Femur (tissue), 1 donor: ENCODE measurements at places on chromosomes 2 and 18.
A peak's percentile ranks its signal among the peaks of the same experiment; 100 is the strongest.

GRCh38 chr18:79599441-79599931 is 80.1 kb upstream of the CTDP1 start:
- peak; percentile 21 for DNase-seq

GRCh38 chr2:70703900-70704549 is 64.0 kb downstream of the ADD2 start:
- peak; percentile 43 for DNase-seq

DNA sequence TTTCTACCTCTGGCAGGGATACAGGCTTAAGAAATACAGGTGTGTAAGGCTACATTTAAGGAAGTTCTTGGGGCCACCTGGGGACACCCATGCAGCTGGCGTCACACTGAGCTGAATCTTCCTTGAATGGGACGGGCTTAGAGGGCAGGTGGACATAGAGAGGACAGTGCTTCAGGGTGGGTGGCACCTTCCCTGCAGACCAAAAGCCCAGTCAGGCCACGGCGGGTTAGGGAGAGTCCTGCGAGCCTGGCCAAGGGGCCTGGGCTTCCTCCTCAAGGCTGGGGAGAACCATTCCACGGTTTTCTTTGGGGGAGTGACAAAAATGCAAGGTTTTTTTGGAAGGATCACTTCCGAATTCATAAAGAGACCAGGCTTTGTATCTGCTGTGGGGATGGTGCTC is 73.4 kb downstream of the GNAL start:
- no peak for DNase-seq

GRCh38 chr2:42284019-42284418 is 77.0 kb downstream of the COX7A2L start:
- DNase-seq = no peak

GRCh38 chr2:119719261-119719627 is 40.2 kb downstream of the TMEM177 start:
- no peak for DNase-seq

DNA sequence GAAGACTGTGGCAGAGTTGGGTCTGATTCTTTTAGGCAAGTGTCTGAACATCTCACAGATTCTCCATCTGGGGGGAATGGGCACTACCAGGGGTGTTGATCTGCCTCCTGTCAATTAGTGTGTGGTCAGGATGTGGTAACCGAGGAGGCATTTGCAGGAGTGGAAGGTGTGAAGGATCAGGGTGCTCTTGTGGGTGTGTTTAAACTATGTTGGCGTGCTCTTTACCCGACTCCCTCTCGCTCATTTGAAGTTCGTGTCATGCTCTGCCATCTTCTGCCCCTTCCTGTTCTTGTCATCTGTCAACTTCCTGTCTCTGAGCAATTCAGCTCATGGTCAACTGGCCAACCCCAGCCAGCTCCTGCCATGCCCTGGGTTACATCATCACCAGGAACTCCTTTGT is 107.9 kb downstream of the RTN4 start:
- DNase-seq = no peak

GRCh38 chr2:143279672-143280071 is 150.5 kb downstream of the ARHGAP15 start:
- no peak for DNase-seq

- DNase-seq = no peak
These were observed 138.9 kb downstream of the CCDC148 start for GRCh38 chr2:158317642-158318041.

- DNase-seq = no peak
These were observed 276.6 kb downstream of the RNF152 start for GRCh38 chr18:61616111-61616610.

DNA sequence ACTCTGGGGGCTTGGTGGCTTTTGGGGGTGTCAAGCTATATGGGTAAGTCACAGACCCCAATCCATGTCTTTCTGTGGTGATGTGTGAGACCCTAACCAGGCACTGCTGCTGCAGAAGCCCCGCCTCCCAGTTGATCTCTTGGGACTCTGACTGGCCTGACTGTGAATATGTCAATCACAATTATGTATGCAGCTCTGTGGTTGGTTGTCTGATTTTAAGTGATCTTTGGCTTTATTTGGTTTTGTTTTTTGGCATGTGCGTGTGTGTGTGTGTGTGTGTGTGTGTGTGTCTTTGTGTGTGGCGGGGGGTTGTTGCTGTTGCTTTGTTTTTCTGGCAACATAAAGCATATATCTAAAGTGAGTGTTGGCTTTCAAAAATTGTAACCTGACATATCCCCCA is 78.5 kb upstream of the GLS start:
- no peak for DNase-seq

GRCh38 chr2:160045703-160046210 is 16.7 kb downstream of the PLA2R1 start:
- DNase-seq = no peak

DNA sequence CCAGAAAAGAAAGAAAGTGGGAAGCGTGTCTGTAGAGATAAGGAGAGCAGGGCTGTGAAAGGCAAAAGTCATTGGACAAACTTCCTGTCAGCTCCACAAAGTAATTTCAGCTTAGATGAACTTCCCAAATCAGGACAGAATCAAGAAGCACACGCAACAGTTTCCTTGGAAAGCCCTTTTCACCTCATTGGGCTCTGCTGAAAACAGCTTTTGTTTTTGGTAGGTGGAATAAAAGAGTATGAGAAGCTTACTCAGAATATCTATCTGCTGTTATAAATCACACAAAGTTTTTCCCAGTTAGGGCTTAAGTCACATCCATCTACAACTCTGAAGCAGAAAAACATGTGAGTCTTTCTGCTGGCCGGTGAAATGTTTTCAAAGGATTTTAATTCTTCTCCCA is 42.4 kb upstream of the EFEMP1 start:
- DNase-seq = no peak

DNA sequence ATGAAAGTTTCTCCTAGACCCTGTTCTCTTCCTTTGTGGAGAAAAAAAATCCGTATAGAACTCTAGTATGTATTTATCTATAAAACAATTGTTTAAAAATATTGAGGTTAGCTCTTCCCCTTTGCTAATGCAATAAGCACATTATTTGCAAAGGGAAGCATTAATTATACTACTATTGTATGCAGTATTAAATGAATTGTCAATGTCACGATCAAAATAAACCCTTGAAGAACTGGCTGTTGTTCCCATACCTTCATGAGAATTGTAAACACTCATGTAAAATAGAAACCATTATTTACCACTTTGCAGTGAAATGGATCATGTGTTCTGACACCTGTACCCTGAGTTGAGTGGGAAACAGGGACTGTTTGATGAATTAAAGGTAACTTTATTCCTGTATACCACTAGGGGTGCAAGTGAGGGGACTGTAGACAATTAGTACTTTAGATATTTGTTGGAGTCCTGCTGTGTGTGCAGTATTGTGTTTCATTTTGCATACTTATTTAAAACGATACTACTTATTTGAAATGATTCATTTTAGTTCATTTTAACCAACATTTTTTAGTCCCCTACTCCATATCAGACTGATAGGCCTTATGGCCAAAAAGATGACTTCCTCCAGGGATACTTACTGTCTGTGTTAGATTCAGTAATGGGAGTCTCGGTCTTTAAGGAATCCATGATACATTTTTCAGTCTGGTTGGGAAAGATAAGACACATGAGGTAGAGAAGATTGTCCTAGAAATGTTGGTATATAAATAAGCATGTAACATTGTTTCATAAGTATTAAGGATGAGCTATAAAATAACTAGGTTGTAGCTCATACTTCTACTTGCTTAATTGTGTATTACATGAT is 7.9 kb downstream of the PKP4 start:
- no peak for DNase-seq

DNA sequence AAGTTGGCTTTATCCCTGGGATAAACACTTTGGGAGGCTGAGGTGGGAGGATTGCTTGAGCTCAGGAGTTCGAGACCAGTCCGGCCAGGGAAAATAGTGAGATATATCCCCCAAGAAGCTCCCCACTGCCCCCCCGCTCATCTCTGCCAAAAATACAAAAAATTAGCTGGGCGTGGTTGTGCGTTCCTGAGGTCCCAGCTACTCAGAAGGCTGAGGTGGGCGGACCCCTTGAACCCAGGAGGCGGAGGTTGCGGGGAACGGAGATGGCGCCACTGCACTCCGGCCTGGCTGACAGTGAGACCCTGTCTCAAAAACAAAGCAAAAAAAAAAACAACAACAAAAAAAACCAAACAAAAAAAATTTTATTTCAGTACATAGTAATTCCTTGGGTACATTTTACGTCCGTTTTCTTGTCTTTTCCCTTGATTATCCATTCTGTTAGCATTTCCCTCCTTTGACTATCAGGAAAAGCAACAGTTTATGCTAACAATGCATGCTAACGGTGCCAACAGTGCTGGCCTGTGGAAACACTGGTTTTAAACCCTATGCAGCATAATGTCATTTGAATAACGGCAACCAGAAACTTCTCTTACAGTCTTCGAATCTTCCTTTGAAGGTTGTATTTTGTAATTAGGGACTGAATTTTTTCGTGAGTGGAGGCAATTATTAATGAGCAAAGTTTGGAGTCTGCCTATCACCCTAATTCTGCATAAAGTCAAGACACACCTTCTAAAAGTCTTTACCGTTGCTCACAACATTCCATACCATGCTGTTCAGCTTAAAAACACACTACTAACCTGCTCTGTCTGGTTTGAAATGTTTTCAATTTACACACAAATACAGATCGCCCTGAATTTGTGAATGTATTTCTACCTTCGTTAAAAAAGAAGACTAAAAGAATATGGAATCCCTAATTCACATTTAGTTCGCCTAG is 721 bp upstream of the MIB1 start:
- DNase-seq = no peak

- DNase-seq = peak; percentile 19
These were observed 457 bp upstream of the SP9 start for GRCh38 chr2:174334278-174334715.

- DNase-seq = no peak
These were observed 38.5 kb upstream of the ZNF396 start for GRCh38 chr18:35415511-35416073.
